Stimulated activated CD4-positive, alpha-beta T cell treated with anti-CD3 and anti-CD28 coated beads, Interleukin-12 subunit alpha, Interleukin-12 subunit beta, amount 100 ng/mL, for 48 hours (primary cell): ENCODE measurements at places on chromosomes 7 and 10.

DNA sequence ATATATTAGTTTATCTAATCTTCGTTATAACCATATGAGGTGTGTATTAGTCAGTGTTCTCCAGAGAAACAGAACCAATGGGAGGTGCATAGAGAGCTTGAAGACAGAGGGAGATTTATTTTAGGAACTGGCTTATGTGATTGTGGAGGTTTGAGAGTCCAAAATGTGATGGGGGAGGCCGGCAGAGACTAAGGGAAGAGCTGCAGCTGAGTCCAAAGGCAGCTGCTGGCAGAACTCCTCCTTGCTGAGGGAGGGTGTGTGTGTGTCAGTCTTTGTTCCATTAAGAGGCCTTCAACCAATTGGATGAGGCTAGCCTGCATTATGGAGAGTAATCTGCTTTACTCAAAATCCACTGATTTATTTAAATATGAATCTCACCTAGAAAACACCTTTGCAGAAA lies 165.1 kb downstream of the SH3PXD2A start:
- no peak for DNase-seq

DNA sequence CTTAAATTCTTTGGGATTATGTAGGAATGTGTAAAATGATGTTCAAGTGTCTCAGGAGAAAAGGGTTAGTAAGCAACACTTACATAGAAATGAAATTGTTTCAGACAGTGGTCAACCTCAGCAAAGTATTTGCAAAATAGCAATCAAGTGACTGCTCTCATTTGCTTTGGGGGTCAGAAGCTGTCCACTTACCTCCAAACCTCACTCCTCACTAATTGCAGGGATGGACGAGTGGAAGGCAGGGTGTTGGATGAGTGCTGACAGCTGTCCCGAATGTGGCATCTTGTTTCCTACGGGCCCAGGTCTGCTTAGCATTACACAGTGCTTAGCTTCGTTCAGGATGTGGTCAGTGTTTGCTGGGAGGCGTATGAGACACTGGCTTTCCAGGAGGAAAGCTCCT lies 437.0 kb downstream of the SUGCT start:
- DNase-seq, result no peak

DNA sequence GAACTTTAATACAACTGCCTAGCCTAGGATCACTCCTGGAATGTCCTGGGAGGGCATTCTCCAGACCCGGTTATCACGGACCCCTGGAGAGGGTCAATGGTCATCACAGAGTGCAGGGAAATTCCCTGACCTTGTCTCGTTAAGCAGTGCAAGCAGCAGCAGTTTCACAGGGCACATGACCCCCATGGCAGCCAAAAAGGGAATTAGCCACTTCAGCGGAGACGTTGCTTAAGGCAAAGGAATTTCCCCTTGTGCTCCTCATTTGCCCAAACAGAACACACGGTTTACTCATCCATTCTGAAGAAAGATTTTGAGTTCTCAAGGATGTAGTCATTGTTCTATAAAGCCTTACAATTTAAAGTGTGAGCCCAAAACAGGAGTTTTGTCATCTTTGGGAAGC lies 260.3 kb downstream of the SNX13 start:
- no peak for DNase-seq

GRCh38 chr10:112365014-112365432 lies 8.9 kb upstream of the ACSL5 start:
- DNase-seq, result no peak

GRCh38 chr7:105643384-105643783 lies 62.1 kb upstream of the EFCAB10 start:
- DNase-seq, result no peak

DNA sequence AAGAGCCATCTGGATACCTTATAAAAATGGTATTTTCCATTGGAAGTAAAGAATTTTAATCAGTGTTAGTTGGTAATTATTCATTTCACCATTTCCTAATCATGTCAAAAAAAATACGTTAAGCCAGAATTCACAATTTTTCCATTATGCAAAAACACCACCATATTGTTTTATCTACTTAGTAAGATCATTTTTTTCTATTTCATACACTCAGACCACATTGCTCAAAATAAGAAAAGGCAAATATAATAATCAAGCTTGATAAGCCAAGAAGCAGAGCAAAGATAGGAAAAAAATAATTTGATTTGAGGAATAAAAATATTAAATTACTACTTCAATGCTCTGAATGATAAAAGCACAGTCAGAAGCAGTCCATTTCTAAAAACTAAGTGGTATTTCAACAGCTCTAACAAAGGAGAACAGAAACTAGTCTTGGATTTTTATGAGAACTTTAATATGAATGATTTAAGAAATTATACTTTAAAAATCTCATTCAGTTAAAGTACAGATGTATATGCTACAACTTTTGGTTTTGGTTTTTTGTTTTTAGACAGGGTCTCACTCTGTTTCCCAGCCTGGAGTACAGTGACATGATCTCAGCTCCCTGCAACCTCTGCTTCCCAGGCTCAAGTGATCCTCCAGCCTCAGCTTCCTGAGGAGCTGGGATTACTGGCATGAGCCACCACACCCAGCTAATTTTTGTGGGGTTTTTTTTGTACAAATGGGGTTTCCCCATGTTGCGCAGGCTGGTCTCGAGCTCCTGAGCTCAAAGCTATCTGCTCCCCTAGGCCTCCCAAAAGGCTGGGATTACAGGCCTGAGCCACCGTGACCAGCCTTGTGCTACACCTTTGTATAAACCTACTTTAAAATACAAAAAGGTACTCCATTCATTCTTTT lies 46.6 kb downstream of the LRRN3 start:
- DNase-seq, result peak; percentile 27

DNA sequence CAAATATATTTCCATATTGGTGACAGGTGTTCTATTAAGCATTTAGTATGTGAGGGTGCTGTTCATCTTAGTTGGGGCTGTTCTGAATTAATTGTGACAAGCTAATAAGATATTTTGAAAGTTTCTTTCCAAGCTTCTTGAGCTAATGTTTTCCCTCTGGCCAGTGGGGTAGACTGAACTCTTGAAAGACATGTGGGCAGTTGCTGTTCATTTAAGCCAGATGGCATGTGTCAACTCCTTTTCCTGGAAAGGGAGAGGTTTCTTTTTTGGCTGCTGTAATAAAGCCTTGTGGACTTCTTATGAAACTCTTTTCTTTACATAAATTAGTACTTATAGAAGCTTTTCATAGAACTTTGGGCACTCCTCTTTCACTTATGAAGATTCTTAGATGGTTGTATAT lies 21.7 kb downstream of the RAB18 start:
- no peak for DNase-seq

- DNase-seq, result no peak
Measured at GRCh38 chr7:7932553-7932952, 36.0 kb upstream of the GLCCI1 start.

DNA sequence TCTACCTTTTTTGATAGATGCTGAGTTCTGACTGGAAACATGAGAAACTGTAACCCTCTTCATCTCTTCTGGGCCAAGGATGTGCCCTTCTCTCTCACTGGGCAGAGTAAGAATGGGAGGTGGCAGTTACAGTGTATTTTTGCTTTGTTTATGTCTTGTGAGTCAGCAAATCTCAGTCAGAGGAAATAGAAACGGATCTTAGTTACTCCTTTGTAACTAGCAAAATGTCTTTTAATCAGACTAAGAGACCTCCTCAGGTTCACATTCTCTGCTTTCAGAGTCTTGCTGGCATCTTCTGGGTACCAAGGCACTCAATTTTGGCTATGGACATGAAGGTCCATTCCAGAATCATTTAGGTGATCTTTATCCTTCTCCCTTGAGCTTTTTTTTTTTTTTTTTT lies 70.9 kb downstream of the HHEX start:
- DNase-seq, result no peak

GRCh38 chr10:9450801-9451200 lies 1396.3 kb downstream of the GATA3 start:
- no peak for DNase-seq

DNA sequence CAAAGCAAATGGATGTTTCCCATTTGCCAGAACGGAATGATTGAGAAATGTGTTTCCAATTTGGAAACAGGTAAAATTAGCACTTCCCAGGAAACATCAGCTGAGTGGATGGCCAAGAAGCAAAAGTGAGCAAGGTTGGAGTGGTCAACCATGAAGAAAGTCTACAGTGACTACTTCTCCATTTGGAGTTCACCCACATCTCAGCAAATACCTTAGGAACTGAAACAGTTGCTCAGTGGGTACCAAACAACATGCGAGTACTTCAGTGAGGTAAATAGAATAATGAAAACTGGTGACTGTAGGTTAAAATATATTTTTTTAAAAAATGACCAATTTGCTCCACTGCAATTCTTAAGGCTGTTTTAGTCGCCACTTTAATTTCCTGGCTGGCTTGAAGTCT lies 57.7 kb downstream of the SLC16A9 start:
- no peak for DNase-seq

GRCh38 chr10:93867525-93867924 lies 26.3 kb upstream of the SLC35G1 start:
- no peak for DNase-seq

- DNase-seq, result no peak
Measured at GRCh38 chr7:94449151-94449725, 54.5 kb downstream of the COL1A2 start.

DNA sequence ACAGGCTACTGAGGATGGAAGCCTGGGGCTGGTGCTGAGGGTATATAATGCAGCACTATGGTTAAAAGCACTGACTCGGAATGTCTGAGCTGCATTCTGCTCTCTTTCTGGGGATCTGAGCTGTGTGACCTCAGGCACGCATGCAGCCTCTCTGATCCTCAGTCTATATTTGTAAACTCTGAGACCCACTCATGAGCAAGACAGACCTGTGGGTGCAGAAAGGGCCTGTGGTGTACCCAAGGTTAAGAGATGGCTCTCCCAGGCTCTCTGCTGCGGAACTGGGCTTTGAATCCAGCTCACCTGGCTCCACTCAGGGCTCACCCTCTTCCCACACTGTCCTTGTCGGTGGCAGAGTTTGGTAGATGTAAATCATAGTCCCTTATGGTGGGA lies 89.9 kb downstream of the CHST15 start:
- no peak for DNase-seq

DNA sequence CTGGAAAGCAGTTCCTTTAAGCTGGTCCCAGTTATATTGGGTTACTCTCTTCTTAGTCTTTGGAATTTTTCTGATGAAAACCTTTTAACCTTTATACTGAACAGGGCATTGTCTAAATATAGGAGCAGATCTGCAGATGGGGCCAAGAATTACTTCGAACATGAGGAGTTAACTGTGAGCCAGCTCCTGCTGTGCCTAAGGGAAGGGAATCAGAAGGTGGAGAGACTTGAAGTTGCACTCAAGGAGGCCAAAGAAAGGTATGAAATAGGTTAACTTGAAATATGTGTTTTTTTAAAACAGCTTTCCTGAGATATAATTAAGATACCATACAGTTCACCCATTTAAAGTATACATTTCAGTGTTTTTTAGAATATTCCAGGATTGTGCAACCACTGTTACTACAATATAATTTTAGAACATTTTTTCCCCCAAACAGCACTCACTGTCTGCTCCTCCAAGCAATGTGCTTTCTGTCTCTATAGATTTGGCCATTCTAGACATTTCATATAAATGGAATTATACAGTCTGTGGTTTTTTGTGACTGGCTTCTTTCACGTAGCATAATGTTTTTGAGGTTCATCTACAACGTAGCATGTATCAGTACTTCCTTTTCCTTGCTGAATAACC lies 18.9 kb downstream of the OPTN start:
- DNase-seq, result no peak

GRCh38 chr7:41492603-41493002 lies 210.3 kb downstream of the INHBA start:
- no peak for DNase-seq

- no peak for DNase-seq
Measured at GRCh38 chr7:17229228-17229627, 69.2 kb upstream of the AHR start.

GRCh38 chr7:77157446-77157845 lies 35.0 kb downstream of the CCDC146 start:
- DNase-seq, result no peak

DNA sequence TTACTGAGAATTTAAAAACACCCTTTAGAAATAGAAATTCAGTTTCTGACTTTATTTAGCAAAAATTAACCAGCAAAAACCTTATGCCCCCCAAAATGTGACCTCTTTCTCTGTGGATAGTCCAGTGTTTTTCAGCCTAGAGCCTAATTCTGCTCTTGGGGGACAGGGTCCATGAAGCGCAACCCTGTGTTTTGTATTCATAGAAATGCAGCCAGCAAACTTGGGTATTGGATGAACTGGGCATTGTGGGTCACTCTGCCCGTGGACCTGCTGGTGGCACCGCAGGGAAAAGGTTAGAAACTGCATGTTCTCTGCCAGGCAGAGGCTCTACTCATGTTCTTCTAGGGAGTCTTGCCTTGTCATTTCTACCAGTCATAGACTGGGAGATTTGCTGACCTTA lies 787.4 kb upstream of the C7orf33 start:
- DNase-seq, result no peak

DNA sequence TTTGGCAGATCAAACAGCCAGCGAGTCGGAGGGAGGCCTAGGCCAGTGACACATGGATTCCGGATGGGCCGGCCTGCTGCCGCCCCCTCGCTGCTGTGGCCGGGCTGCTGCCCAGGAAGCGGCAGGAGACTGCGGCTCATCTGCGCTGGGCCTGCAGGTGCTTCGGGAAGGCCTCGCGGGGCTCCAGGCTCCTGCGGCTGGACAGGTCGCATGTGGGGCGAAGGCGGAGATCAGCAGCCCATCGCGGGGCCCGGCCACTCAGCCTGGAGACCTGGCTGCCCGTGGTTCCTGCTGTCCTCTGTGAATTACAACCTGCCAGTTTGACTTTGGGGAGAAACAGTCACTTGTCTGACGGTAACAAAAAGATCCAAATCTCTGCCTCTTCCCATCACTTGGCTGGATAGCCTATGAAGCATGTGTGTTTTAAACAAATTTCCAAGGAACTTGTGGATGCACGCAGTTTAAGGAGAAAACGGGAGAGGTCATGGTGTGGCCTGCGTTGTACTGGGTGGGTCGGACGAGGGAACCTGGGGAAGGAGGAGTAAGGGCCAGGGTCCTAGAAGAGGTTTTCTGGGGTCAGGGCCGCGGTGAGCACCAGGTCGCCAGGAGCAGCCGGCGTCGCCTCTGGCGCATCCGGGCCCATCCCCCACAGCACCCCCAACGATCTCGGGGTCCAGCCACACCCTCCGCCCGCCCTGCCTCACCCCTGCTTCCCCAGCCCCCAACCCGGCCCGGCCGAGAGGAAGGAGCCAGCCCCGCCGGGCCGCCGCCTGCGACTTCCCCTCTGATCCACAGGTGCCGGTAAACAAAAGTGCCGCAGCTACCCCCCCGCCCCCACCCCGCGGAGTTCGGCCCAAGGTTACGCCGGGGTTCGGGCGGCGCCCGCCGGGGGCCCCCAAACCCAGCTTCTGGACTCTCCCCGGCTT lies 1.6 kb downstream of the SPOCK2 start:
- DNase-seq, result no peak

DNA sequence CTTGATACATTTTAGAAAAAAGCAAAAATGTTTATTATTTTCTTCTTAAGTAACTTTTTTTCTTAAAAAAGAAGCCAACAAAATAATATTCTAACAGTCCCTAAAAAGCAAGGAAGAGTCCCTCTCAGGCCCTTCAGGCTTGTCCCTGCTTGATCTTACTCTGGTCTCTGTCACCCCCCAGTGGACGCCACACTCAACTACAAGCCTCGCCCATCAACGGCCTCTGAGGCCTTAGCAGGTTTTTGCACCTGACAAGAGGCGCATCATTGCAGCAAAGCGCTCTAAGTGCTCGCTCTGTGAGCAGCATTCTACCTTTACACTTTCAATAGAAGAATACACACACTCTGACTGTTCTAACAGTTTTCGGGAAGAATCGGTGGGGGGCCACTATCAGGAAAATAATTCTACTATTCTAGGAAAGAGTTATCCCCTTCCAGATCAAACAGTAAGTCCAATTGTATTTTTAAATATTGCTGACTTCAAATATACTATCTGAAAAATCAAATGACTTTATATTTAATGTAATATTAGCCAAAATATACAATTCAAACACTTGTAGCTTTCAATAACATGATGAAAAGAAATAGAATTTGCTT lies 139.2 kb downstream of the USP6NL start:
- peak; percentile 58 for DNase-seq
